ENCODE measurements at places on chromosomes 12 and 14.

- DNase-seq: no peak
These were observed 5.7 kb upstream of the SLC35F4 start for GRCh38 chr14:57871459-57872080.

DNA sequence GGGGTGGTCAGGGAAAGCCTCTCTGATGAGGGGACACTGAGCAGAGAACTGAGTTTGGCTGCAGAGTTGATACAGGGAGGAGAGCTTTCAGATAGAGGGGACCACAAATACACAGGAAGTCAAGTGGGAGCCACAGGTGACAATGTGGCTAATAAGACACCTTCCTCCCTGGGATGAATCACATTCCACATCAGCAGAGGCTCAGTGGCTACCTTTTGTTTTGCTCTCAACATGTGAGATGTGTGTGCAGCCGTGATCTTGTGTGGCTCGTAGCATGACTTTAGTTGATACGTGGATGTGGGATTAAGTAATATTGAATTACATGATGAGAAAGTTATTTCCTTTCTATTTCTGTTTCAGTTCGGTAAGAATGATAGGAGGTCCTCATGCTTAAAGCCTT lies 7.5 kb downstream of the CRADD start:
- DNase-seq: no peak

DNA sequence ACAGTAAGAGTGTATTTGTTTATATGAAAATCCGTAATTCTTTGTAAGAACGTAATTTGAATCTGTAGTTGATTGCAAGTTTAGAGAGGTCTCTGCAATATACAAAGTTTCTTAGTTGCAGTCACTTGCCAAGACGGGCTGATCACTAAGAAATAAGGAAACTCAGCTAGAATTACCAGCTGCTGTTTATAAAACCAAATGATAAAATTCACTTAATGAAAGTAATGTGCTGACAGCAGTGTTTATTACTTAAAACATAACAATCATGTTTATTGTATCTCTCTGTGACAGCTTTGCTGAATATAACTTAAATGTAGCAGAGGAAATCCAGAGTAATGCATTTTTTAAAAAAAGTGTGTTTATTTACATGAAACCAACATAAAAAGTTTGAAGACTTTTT lies 31.2 kb downstream of the SRGAP1 start:
- DNase-seq: no peak

GRCh38 chr14:80388980-80389711 lies 177.8 kb upstream of the DIO2 start:
- DNase-seq: no peak

GRCh38 chr12:93573552-93574223 lies 1.2 kb downstream of the SOCS2 start:
- no peak for DNase-seq

DNA sequence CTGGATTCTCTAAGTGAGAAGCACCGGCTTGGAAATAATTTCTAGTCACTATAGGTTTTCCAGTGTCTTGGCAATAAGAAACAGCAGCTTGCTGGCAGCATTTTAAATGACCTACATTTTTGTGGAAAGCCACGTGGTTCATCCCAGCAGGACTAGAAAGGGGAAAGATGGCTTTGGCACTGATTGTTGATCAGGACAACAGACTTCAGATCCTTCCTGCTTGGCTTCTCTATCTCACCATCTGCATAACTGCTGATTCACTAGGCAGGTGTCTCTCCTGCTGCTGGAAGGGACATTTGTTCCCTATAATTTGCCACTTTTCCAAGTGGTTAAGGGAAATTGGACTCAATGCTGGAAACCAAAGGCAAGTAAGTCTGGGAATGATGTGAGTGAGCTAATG lies 131.0 kb downstream of the TTC8 start:
- no peak for DNase-seq

- DNase-seq: no peak
These were observed 38.0 kb downstream of the DPF3 start for GRCh38 chr14:72855913-72856312.

GRCh38 chr12:70052931-70053497 lies 190.2 kb upstream of the CNOT2 start:
- no peak for DNase-seq

GRCh38 chr14:101884934-101885576 lies 79.3 kb upstream of the DYNC1H1 start:
- DNase-seq: no peak

- DNase-seq: no peak
These were observed 36.6 kb downstream of the SFSWAP start for GRCh38 chr12:131747276-131748177.

GRCh38 chr12:5262885-5263284 lies 169.0 kb upstream of the NTF3 start:
- DNase-seq: no peak

DNA sequence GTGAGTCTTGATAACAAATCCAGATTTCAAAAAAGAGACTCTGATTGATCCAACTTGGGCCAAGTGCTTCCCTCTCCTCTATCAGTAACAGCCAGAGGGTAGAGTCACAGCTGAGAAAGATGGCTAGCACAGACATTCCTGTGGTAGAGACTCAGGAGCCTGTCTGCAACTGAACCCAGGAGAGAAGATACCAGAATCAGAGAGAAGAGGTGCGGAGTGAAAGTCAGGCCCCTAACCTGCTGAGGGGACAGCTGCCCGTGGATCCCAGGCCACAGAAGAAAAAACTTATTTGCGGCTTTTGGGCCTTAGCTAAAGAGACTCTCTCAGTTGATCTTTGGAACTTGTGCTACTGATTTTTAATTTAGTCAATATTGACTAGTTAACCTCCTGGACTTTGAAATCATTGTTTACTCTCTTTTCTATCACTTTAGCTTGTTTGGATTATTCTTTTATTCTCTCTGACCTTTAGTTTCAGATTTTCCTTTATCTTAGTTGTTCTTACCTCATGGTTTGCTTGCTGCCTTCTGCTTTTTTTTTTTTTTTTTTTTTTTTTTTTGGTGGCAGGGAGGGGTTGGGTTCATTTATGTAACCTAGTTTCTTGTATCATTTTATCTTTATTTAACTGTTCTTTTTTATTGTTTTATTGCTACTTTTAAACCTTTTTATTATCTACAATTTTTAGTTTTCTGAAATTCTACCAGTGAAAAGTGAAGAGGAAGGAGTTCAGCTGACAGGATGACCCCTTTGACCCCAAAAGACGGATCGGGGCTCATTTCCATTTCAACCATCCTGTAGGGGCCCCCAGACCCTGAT lies 154.9 kb upstream of the KRR1 start:
- no peak for DNase-seq

- DNase-seq: no peak
These were observed 518.6 kb downstream of the VRK1 start for GRCh38 chr14:97315790-97316189.
